ENCODE measurements at places on chromosomes 1 and 21. TPM values are rescaled to one million over a fixed set of nuclear protein-coding genes. Genes with fewer than 3 reads are reported as not detected.

Gene GLMP
- 52.1 TPM for polyA plus RNA-seq

Gene CFAP141
- not detected for polyA plus RNA-seq

Gene LEMD1
- 3.3 TPM for polyA plus RNA-seq

Gene MAP10
- polyA plus RNA-seq, result 6.4 TPM

Gene LAMC2
- polyA plus RNA-seq, result 6.0 TPM

Gene WLS
- polyA plus RNA-seq, result 145 TPM

Gene L1TD1
- polyA plus RNA-seq, result 4.6 TPM

Gene RNF207
- polyA plus RNA-seq, result 25.4 TPM

Gene C8B
- polyA plus RNA-seq, result not detected

Gene PLCH2
- polyA plus RNA-seq, result 1.3 TPM

Gene FALEC
- 0.37 TPM for polyA plus RNA-seq

Gene RAB42
- 2.2 TPM for polyA plus RNA-seq

Gene INSRR
- 1.1 TPM for polyA plus RNA-seq

Gene ANGPTL7
- polyA plus RNA-seq, result 0.11 TPM

Data from renal cortex interstitium (tissue), 15 donors.